ENCODE measurements at places on chromosomes 4 and X.

DNA sequence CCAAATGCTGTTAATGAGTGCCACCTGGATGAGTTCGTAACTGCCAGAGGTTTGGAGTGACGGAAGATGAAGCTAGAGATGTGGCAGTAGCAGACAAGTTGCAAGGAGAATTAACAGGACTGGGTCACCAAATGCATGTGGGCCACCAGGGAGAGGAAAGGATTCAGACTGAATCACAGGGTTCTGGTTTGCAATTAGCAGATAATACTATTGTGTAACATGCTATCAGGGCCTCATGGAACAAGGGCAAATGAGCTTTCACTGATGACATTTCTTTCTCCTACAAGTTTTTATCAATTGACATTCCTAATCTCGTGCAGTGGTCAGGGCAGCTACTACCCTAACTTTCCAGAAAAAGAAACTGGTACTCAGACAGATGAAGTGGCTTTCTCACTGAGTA lies 21.4 kb downstream of the GAB3 start:
- DNase-seq: no peak

- no peak for DNase-seq
Measured at GRCh38 chrX:131262738-131263679, 26.1 kb downstream of the IGSF1 start.

DNA sequence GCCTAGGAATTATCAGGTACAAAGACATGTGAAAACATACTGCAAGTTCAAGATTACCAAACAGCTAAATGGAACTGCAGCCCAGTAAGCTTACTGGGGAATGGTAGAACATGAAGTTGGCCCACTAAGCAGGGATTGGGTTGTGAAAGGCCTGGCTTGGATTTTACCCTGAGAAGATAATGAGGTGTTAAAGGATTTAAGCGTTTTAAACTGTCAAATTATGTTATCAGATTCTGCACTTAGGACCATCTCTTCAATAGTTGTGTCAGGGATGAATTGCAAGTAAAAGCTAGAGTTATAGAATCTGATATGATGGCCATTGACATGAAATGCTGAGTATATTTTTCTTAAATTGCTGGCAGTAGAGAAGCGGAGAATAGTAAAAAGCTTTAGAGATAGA lies 225.7 kb downstream of the GRID2 start:
- DNase-seq: no peak

GRCh38 chr4:52410971-52411370 lies 248.1 kb downstream of the USP46 start:
- no peak for DNase-seq

- no peak for DNase-seq
Measured at GRCh38 chr4:47195706-47196105, 164.3 kb downstream of the GABRB1 start.

DNA sequence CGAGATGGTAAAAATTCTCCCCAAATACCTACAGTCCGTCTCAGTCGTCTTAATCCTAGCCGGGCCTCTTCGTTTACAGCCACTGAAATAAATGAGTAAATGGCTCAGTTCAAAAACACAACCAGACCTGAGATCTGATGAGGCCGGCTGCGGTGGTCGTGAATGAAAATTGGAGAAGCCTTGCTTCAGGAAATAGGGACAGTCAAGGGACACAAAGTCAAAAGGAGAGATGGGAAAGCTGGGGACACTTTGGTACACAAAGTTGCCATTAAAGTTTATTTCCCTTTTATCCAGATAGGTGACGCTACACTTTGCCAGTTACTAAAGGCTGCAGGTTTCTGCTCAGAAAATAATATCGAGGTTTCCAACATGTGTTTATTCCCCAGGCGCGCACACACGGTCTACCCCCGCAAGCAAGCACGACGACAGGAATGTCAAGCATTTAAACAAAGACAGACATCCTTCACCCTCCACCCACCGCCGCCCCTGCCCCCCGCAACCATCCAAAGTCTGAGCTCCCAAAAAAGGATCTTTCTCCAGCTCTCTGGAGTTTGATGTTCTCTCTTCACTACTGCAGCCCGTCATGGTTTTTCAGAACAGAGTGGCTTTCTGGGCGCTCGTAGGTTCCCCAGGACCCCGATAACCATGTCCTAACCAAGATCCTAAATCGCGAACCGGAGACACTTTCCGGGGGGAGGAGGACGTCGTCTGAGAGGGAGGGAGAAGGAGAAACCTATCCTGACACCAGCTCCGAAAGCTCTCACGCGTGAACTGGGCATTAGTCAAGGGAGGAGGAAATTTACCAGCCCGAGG lies 1.3 kb upstream of the PCDH7 start:
- DNase-seq: no peak

Data from progenitor cell of endocrine pancreas (in vitro differentiated cells).